NCI-H1694 (cell line): ENCODE measurements at places on chromosomes 7 and 10.

GRCh38 chr7:94335586-94335985 lies 59.1 kb upstream of the COL1A2 start:
- no peak for DNase-seq

DNA sequence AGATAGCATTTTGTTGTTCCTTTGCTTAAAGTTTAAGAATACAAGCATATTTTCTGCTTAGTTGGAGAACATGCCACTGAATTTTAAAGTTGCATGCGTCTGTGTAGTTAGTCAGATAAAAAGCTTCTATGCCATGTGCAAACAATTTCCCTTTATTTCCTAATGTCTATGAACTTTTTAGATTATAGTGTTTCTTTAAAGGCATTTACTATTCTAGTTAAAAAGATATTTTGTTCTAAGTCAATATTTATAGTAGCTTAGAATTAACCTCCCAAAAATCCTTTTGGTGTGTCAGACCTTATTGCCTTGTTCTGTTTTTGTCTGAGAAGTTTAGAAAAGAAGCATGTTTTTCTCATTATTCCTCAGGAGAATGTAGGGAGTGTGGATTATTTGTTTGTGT lies 99.0 kb upstream of the GATA3 start:
- DNase-seq = no peak

DNA sequence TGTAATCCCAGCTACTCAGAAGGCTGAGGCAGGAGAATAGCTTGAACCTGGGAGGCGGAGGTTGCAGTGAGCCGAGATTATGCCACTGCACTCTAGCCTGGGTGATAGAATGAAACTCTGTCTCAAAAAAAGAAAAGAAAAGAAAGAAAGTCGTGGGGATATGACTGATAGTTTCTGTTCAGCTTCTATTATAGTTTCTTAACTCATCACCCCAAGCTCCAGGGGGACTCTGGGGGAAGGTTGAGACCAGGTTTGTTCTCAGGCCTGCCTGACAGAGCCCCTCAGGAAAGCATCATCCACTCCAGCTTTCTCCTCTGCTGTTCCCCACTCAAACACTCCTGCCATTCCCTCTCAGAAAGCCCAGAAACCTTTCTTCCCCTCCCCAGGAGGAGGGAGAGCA lies 542.4 kb upstream of the GALNT17 start:
- no peak for DNase-seq

DNA sequence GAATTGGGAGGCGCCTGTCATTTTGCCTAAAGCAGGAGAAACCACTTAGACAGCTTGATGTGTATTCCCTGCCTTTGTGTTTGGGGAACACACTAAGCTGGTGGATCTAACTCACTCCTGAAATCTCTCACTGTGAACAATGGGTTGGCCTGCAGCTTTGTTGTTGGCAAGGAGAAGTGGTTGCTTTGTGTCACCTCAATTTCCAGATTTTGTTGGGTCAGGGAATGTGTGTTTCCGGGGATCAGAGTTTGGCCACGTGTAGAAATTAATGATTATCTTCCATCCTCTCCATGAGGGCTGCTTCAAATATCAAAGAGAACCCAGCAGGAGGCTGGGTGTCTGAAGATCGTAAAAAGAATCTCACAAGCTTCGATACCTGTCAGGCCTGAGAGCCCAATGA lies 27.8 kb downstream of the A1CF start:
- no peak for DNase-seq

- DNase-seq = no peak
These were observed 1604.0 kb downstream of the REEP3 start for GRCh38 chr10:65125212-65125611.

DNA sequence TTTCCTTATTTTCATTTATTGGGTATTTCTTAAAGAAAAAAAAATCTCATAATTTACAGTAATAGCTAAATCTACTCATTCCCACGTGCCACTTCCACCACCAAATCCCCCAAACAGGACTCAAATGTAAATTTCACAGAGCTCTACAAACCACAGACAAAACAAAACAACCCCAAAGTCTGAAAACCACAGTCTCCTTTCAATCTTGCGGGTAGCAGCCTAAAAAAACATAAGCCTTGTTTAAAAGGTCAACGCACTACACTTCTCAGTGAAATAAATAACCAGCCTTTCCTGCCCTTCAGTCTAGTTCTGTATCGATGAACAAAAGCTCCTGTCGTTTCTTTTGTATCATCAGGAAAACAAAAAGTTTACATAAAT lies 121.8 kb upstream of the AFAP1L2 start:
- no peak for DNase-seq

GRCh38 chr10:15120523-15120922 lies 23.4 kb downstream of the RPP38 start:
- no peak for DNase-seq

GRCh38 chr7:132185150-132185549 lies 391.1 kb downstream of the PLXNA4 start:
- no peak for DNase-seq

DNA sequence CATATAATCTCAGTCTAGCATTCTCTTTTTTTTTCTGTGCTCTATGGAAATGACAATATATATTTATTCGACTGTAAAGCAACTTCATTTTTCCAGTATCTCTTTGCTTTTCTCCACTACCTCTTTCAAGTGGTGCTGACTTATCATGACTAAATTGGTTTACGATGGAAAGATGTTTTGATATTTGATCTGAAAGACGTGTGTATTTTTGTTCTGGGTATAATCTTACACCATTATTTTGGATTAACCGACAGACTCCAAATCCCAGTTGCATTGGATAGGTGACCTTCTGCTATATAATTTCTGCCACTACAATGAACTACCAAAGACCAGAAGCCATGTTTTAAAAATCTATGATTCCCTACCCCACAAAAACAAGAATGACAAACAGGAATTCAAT lies 380.5 kb upstream of the NFE2L3 start:
- no peak for DNase-seq
